Aorta (tissue), 5 donors: ENCODE measurements at places on chromosomes 6 and 20. TPM values are rescaled to one million over a fixed set of nuclear protein-coding genes. Genes with fewer than 3 reads are reported as not detected.

DNA sequence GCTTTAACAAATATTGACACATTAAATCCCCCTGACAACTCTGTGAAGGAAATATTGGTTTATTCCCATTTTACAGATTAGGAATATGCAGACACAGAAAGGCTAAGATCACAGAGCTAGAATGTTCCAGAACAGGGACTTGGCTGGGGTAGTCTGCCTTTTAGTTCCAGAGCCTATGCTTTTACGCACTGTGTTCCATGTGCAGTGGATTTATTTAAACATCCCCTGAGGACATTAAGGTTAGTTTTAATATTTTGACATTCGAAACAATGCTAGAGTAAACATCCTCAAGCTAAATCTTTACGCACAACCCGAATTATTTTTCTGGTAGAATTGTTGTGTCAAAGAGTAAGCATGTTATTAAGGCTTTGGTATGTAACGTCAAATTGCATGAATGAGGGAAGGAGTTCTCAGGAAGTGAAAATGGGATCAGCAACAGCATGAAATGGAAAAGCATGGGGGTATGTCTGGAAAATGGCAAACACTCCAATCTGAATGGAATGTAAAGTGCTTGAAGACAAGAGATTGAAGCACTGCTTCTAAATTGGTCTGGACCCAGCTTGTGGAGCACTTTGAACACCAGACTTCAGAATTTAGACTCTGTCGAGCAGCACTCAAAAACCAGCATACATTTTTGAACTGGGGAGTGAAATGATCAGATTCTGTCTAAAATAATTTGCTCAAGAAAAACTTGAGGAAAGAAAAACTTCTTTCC lies 429.9 kb downstream of the CD83 start:
- DNase-seq = no peak

DNA sequence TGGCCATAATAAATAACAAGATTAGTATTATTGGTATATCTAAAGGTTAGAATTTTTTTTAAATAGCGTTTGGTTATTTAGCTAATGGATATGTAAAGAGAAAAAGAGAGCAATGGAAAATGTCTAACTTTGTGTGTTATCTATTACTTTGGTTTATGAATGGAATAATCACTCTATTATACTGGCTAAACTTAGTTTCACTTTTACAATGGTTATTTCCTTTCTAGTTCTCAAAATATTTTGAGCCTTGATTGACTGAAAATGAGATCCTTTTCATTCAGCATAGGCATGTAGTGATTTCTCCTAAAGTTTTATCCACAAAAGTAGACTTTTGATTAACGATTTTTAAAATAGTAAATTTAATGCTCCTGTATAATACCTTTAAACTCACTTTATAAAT lies 51.6 kb upstream of the MLIP start:
- DNase-seq = no peak

- DNase-seq = no peak
Observed at GRCh38 chr6:157770946-157771345, 52.1 kb upstream of the SNX9 start.

Gene HLA-DQA1
- 46.2 TPM for total RNA-seq

DNA sequence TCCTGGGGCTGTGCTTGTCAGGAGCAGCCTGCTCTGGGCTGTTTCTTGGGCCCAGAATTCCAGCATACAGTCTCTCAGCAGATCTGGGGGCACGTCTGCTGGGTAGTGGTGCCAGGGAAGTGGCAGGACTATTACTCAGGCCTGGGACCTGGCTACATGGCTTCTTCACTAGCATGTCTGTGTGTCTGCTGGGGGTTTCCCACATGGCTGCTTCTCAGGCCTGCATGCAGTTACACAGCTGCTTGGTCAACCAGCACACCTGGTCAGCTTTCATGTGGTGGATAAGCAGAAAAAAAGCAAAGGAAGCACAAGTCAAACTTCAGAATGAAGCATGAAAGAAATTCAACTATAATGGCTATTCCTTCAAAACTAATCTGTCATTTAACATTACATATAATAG lies 316.2 kb upstream of the NOX3 start:
- no peak for DNase-seq
